Renal pelvis (tissue), 12 donors: ENCODE measurements at places on chromosomes 7 and 10. TPM values are rescaled to one million over a fixed set of nuclear protein-coding genes. Genes with fewer than 3 reads are reported as not detected.

Gene UPK3B
- polyA plus RNA-seq, result 0.70 TPM

Gene MYPN
- not detected for polyA plus RNA-seq

Gene CLDN4
- 91.5 TPM for polyA plus RNA-seq

- no peak for DNase-seq
Measured at GRCh38 chr7:140247559-140247958, 70.8 kb upstream of the KDM7A start.

DNA sequence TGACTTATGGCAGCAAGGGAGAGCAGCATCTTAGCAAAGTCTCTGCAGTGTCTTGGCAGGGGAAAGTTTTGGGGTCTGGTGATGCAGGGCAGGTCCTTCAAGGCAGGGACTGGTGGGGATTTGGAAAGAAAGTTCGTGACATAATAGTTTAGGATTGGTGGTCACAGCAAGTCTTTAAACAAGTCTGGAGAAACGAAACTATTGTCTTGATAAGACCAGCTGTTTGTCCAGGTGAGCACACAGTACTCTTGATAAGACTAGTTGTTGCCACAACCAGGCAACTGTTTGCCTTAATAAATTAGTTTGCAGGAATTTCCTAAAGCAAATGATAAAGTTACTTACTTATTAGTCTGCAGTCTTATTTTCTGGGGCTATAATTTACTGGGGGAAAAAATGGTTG is 136.1 kb downstream of the AKR1D1 start:
- DNase-seq, result no peak

GRCh38 chr7:23863209-23863787 is 153.3 kb downstream of the STK31 start:
- DNase-seq, result peak; percentile 23

- DNase-seq, result no peak
Measured at GRCh38 chr7:112252141-112252540, 45.6 kb downstream of the ZNF277 start.

DNA sequence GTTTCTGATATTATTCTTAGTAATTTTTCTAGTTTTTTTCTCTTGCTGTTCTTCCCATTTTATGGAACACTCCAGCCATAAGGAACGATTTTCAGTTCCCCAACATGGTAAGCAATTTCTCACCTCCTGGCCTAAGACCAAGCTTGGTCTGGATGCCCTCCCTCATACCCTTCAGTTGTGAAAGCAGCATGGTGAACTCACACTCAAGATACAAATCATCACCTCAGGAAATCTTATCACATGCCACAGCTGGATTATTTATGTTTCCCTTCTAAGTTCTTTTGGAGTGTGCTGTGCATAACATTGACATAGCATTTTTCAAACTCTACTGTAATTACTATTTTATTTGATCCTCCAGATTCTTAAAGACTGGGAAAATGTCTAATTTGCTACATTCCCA is 216.6 kb downstream of the AGMO start:
- no peak for DNase-seq
